Motor neuron (in vitro differentiated cells): ENCODE measurements at places on chromosomes 2 and 18. TPM values are rescaled to one million over a fixed set of nuclear protein-coding genes. Genes with fewer than 3 reads are reported as not detected.

The ITGA4 gene
- 1.7 and 2.1 TPM in 2 replicates for total RNA-seq

The VWC2L gene
- 0.64 and 0.73 TPM in 2 replicates for total RNA-seq

The NEMP2 gene
- total RNA-seq, result 1.1 and 1.7 TPM in 2 replicates

The IL36B gene
- 0.31 TPM in 1 of 2 replicates, not detected in the other for total RNA-seq

The CD302 gene
- total RNA-seq, result 1.7 and 2.1 TPM in 2 replicates

The VWA3B gene
- 0.41 and 0.45 TPM in 2 replicates for total RNA-seq

DNA sequence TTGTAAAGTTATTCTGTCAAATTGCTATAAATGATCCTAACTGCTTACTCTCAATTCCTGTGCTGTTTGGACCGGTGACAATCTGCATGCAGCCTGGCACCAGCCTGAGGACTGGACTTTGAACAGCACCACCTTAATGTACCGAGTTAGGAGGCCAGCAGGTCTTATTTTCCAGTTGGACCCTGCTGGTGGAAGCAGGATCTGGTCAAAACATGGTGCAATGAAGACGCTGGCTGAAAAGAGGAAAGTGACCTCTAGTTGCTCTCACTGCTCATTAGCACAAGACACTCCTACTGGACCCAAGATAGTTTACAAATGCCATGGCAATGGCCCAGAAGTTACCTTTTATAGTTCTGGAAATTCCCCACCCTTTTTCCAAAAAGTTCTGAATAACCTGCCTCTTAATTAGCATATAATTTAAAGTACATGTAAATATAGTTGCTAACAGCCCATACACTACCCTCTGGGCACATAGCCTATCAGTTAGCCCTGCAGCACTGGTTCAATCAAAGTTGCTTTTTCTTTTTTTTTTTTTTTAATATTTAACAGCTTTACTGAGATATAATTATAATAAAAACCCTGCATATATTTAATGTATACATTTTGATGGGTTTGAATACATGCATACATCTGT lies 35.8 kb downstream of the RBKS start:
- ATAC-seq, result no peak

DNA sequence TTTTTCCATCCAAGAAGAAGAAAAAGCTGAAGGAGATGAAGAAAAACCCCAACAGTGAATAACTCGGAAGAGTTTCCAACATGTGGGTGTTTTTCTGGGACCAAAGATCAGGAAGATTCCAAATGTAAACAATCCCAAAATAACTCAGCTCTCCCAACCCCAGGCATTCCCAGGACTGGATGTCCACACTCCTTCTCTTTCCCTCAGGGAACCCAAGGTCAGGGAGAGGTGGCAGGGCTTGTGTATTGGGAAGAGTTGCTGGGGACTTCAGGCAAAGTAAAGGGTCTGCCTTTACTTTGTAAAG lies 268.0 kb downstream of the DYSF start:
- no peak for ATAC-seq

GRCh38 chr18:25587545-25587944 lies 235.6 kb upstream of the ZNF521 start:
- ATAC-seq, result no peak

- ATAC-seq, result no peak
Measured at GRCh38 chr2:50077190-50077737, 922.9 kb upstream of the FSHR start.

- ATAC-seq, result no peak
Measured at GRCh38 chr2:75065402-75066008, 107.1 kb downstream of the POLE4 start.

GRCh38 chr2:126884861-126885750 lies 13.6 kb upstream of the TEX51 start:
- no peak for ATAC-seq

DNA sequence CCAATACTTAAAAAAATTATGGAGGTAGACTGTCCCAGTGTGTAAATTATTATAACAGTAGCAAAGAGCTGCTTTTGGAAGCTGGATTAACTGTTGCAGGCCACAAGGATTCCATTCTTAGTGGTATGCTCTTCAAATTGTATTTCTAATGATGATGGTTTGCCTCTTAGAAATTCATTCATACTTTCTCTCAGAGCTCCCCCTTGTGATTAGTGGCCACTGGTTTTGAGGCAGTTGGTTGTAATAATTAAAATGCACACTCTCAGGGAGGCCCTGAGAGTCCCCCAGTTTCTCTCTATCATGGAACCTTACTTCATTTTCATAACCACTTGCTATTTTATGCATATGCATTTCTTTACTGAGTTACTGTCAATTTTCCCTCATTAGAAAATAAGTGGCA lies 122.5 kb downstream of the PLA2R1 start:
- peak; percentile 60 for ATAC-seq

DNA sequence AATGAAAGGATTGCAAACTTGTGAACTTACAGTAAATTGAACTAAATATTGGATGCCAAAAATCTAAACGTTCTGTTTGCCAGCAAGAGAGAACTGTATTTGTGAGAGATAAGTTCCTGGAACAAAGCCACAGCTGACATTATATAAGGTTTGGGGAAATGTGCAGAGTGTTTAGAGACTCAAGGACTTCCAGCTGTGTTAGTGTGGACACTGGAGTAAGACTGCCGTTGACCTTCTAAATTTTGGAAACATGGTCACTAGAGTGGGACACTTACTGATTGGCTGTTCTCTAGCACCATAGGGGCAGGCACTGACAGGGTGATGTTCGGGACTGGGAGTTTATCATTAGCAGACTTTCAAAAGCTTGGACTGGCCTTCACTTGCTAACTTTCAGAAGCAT lies 40.5 kb downstream of the SCN9A start:
- no peak for ATAC-seq

DNA sequence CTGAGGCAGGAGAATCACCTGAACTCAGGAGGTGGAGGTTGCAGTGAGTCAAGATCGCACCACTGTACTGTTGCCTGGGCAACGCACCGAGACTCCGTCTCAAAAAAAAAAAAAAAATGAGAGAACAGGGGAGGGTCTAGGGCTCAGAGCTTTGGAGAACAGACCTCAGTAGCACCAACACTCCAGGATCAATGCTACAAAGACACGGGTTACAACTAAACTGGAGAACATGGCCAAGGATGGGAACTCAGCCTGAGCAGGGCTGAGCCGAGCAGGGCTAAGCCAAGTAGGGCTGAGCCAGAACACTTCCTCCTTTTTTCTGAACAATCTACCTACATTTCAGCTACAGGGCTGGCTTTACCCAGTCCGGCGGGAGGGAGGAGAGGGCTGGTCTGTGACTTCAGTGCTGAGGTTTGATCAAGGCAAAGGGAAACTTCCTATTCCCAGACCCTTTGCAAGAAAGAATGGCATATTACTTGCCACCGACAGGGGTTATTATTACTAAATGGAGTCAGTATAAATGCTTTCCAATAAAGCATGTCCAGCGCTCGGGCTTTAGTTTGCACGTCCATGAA lies 2.9 kb upstream of the CASP8 start:
- peak; percentile 13 for ATAC-seq

- ATAC-seq, result peak; percentile 74
Measured at GRCh38 chr2:39513641-39514094, 76.6 kb upstream of the MAP4K3 start.

- no peak for ATAC-seq
Measured at GRCh38 chr2:121824264-121824663, 68.8 kb downstream of the TSN start.
